ENCODE measurements at places on chromosomes 16 and 17.

DNA sequence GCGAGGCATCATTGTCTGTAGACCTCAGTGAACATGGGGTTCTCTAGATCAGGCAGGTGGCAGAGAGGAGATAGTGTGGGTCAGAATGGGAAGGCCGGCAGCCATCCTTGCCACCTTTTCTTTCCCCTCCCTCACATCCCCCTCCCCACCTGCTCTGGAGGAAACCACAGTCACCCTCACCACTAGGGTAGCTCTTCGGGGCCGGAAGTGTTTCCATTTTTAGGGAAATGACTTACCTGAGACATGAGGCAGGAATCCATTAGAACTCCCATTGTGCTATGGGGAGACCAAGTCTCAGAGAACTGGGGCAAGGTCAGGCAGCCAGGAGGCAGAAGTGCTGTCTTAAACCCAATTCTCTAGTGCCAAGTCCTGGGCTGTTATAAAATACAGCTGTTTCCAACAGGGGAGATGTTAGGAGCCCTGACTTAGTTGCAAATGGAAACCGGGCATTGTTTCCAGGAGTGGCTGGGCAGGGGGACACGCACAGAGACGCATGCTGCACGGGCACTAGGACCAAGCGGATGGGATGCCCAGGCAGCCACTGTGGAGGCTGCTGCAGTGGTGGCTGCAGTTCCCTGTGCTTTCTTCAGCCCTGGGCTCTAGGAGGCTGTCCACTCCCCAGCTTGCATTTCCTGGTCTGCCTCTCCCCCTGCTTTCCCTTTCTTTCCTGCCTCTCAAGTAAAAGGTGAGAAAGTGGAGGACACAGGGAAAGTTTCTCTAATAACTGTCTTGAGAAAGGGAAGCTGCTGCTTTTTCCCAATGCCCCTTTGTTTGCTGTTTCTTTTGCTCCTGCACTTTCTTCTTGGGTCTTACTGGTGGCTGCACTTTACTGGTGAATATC is 2.8 kb downstream of the HAS3 start:
- no peak for DNase-seq

DNA sequence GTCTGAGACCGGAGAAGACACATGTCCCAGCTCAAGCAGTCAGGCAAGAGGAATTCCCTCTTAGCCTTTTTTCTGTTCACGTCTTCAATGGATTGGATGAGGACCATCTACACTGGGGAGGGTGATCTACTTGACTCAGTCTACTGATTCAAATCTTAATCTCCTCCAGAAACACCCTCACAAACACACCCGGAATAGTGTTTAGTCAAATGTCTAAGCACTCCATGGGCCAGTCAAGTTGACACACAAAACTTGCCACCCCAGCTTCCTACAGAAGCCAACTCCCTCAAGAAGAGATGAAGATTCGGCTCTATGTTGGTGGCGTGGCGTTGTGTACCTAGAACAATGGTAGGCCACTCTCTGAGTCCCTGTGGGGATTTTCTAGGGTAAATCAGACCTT is 22.5 kb upstream of the NKD1 start:
- no peak for DNase-seq

- no peak for DNase-seq
Measured at GRCh38 chr16:31355431-31356100, 590 bp downstream of the ITGAX start.

DNA sequence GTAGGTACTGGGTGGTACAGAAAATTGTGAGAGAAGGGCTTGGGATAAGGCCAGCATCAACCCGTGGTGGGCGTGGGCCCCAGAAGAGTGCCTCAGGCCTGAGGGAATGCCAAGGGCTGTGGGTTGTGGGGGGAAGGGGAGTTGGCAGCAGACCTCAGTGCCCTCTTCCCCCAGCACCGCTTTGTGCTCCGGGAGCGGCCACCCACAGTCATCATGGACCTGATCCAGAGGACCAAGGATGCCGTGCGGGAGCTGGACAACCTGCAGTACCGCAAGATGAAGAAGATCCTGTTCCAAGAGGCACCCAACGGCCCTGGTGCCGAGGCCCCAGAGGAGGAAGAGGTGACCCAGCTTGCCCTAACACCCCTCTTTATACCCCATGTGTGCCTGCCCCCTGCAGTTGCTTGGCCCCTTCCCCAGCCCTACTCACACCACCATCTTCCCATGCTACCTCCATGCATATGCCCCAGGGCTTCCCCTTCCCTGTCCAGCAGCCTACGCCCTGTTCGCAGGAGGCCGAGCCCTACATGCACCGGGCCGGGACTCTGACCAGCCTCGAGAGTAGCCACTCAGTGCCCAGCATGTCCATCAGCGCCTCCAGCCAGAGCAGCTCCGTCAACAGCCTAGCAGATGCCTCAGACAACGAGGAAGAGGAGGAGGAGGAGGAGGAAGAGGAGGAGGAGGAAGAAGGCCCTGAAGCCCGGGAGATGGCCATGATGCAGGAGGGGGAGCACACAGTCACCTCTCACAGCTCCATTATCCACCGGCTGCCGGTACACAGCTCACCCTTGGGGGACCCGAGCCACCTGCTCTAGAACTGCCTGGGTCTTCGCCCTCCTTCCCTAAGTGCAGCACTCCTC is 9.1 kb downstream of the TAOK2 start:
- DNase-seq: no peak

- DNase-seq: no peak
Measured at GRCh38 chr16:3461151-3461550, 17.7 kb downstream of the NAA60 start.

- no peak for DNase-seq
Measured at GRCh38 chr17:5958850-5959249, 111.3 kb upstream of the WSCD1 start.

Data from putamen (tissue), 1 donor.